ENCODE measurements at places on chromosomes 7 and 10.
A peak's percentile ranks its signal among the peaks of the same experiment; 100 is the strongest.

GRCh38 chr7:110779339-110779738 is 311.6 kb upstream of the LRRN3 start:
- DNase-seq, result no peak

GRCh38 chr10:12419262-12419847 is 70.0 kb downstream of the CAMK1D start:
- DNase-seq, result no peak

GRCh38 chr10:101601541-101601940 is 13.4 kb downstream of the DPCD start:
- DNase-seq, result no peak

DNA sequence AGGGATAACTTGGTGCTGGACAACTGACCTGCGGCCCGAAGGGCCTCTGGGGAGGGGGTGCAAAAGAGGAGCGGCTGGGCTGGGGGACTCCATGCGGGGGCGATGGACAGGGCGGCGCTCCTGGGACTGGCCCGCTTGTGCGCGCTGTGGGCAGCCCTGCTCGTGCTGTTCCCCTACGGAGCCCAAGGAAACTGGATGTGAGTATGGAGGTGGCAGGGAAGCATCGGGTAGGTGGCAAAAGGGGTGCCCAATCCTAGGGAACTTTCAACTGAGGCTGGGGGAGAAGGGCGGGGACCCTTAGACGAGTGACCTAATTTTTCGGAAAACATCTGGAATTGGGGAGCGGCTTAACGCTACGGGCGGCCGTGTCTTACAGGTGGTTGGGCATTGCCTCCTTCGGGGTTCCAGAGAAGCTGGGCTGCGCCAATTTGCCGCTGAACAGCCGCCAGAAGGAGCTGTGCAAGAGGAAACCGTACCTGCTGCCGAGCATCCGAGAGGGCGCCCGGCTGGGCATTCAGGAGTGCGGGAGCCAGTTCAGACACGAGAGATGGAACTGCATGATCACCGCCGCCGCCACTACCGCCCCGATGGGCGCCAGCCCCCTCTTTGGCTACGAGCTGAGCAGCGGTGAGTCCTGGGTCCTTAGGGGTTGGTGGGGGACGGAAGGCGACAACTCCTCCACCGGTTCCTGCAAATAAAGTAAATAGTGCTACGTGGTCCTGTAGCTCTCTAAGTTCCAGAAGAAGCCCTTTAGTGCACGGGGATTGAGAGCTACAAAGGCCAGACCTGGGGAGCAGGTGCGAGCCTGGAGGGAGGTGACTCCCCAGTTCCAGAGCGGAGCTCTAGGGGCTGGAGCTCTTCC is 622 bp downstream of the WNT16 start:
- peak; percentile 40 for DNase-seq

GRCh38 chr7:125316466-125316865 is 386.8 kb upstream of the POT1 start:
- peak; percentile 26 for DNase-seq

DNA sequence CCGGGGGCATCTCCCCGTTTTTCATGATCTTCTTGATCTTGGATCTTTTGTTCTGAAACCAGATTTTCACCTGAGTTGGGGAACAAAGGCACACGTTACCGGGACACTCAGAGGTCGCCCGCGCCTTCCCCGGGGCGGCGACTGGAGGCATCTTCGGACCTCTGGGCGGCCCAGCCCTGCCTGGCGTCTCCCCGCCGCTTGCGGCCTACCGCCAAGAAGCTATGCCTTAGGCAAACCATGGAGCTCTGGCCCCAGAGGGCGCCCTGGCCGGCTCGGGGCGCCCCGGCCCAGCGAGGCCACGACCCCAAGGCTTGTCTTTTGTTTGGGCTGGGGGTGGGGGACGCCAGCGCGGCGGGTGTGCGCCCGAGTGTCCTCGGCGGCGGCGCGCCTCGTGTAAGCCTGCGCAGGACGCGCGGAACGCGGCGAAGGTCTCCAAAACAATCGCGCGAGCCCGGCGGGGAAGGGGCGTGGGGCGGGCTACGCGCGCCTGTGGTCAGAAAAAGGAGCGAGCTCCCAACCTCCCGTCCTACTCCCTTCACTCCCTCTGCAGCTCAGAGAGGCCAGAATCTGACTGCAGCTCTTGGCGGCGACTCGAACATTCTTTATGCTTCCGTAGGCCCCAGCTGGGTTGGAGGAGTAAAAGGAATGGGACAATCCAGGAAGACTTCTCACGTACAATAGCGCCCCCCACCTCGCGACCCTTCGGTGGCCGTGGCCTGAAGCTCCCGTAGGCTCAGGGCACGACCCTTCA is 3.5 kb downstream of the DLX5 start:
- no peak for DNase-seq

GRCh38 chr10:11301571-11302111 is 284.0 kb downstream of the CELF2 start:
- no peak for DNase-seq

- no peak for DNase-seq
Measured at GRCh38 chr10:5508786-5509185, 9.4 kb upstream of the CALML5 start.

GRCh38 chr10:15230257-15230656 is 61.8 kb upstream of the NMT2 start:
- DNase-seq, result no peak

GRCh38 chr10:116888380-116889055 is 39.2 kb downstream of the ENO4 start:
- DNase-seq, result no peak

DNA sequence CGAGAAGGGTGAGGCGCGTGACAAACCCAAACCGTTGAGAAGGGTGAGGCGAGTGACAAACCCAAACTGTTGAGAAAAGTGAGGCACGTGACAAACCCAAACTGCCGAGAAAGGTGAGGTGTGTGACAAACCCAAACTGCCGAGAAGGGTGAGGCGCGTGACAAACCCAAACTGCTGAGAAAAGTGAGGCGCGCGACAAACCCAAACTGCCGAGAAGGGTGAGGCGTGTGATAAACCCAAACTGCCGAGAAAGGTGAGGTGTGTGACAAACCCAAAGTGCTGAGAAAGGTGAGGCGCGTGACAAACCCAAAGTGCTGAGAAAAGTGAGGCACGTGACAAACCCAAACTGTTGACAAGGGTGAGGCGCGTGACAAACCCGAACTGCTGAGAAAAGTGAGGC is 25.0 kb downstream of the ESYT2 start:
- DNase-seq, result no peak

- DNase-seq, result peak; percentile 77
Measured at GRCh38 chr10:103859161-103860086, 4.0 kb upstream of the SH3PXD2A start.

- DNase-seq, result no peak
Measured at GRCh38 chr7:143492043-143492471, 14.4 kb downstream of the TAS2R41 start.

Data from endothelial cell (in vitro differentiated cells).